Activated CD8-positive, alpha-beta memory T cell treated with anti-CD3 and anti-CD28 coated beads for 1 hour (primary cell): ENCODE measurements at places on chromosomes 4 and X.

DNA sequence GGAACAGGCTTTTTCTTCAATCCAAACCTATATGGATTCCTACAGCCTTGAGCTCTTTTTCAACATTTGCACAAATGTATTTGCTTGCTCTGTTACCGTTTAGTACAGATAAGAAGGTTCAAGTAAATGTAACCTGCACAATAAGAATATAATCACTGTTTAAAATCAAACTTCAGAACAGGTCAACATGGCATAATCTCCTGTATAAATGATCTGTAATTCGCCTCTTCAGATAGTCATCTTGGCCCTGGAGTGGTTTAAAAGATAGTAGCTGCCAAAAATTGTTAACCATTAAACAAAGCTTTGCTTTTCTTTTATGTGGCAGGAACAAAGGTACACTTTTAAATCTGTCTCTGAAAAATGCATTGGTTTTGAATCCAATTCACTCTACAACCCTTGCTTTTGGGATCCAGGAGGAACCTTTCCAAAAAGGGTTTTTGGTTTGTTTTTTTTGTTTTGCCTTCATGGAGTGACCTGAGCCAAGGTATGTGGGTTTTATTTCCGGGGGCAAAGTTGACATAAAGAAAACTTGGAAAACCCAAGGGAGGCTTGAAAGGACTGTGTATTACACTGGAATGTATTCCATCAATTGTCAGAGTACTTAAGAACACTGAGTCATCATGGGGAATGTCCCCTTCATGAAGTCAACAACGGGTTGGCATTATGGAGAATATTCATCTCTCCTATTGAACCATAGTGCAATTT lies 210.4 kb upstream of the HCCS start:
- no peak for DNase-seq

GRCh38 chr4:40377512-40378365 lies 42.6 kb downstream of the CHRNA9 start:
- no peak for DNase-seq

DNA sequence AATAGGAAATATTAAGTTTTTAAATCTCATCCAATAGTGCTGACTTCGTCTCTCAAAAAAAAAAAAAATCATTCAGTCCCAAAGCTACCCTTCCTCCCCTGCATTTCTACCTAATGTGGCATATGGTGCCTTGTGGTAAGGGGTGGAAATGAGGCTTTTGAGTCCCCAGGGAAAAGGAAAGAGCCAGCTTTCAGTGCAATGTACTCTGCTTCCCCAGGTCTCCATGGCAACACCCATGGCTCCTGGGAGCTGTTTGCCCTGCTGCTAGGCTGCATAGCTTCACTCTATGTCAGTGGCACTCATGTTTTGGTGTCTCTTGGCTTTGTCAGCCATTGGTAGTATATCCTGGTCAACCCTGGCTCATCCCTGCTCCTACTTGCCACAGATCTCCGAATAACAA lies 175.9 kb downstream of the SLC39A8 start:
- no peak for DNase-seq

DNA sequence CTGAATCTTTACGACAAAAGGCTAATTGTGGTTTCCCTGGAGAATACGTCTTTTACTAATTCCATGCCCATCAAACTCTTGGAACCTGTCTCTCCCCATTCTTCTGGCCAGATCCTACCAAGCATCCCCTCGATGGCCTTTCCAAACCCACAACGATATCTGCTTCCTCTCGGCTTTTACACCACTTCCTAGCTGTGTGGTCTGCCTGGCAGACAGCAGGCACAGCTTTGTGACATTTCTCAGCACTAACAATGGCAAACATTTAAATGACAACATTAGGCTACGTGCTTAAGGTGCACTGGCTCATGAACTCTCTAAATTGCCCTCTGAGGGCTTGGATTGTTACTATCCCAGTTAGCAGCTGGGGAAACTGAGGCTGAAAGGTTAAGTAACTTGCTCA lies 141.0 kb downstream of the NSUN7 start:
- no peak for DNase-seq

- no peak for DNase-seq
Observed at GRCh38 chr4:113809311-113809710, 47.8 kb upstream of the CAMK2D start.
